ENCODE measurements at places on chromosomes 7 and 10. TPM values are rescaled to one million over a fixed set of nuclear protein-coding genes. Genes with fewer than 3 reads are reported as not detected.

NOD1 gene
- total RNA-seq = 24.6 TPM

PRXL2A gene
- total RNA-seq = 5.9 TPM

LRCH4 gene
- 504 TPM for total RNA-seq

PDK4 gene
- total RNA-seq = 0.62 TPM

OR6V1 gene
- total RNA-seq = not detected
